NCI-H1092 treated with DMSO at 0.1 percent for 48 hours (cell line): ENCODE measurements at places on chromosomes 6 and 20.

GRCh38 chr20:1534526-1534925, 23.0 kb downstream of the SIRPD start:
- no peak for DNase-seq

DNA sequence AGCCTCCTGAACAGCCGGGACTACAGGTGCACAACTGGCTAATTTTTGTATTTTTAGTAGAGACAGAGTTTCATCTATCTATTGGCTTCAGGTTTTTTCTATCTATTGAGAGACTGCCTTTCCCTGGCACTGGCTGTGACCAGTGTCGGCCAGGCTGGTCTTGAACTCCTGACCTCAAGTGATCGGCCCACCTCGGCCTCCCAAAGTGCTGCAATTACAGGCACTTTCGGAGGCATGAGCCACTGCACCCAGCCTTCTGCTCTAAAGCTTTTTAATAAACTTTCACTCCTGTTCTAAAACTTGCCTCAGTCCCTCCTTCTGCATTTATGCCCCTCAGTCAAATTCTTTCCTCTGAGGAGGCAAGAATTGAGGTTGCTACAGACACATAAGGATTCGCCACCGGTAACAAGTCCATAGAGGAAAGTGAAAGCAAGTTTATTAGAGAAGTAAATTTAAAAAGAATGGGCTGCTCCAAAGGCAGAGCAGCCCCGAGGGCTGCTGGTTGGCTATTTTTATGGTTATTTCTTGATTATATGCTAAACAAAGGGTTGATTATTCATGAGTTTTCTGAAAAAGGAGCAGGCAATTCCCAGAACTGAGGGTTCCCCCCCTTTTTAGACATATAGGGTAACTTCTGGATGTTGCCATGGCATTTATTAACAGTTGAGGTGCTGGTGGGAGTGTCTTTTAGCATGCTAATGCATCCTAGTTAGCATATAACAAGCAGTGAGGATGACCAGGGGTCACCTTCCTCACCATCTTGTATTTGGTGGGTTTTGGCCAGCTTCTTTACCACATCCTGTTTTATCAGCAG, 44.8 kb upstream of the RNGTT start:
- no peak for DNase-seq

- DNase-seq, result no peak
Observed at GRCh38 chr6:11478586-11478985, 59.0 kb upstream of the TMEM170B start.

DNA sequence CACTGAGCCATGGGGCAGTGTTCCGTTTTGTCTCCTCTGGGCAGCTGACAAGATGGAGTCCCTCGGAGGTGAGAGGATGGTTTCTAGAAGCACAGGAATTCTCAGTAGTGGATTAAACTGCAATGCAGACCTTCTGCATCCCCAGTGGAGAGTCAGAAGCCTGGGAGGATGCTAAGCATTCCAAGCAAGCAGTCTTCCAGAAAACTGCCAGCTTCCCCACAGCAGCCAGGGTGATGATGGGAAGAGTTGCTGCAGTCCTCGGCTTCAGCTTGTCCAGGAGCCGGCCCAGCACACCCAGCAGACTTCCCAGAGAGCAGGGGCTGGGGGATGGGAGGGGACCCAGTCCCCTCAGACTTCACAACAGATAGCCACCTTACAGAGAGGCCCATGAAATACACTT, 163.6 kb downstream of the LY86 start:
- no peak for DNase-seq

DNA sequence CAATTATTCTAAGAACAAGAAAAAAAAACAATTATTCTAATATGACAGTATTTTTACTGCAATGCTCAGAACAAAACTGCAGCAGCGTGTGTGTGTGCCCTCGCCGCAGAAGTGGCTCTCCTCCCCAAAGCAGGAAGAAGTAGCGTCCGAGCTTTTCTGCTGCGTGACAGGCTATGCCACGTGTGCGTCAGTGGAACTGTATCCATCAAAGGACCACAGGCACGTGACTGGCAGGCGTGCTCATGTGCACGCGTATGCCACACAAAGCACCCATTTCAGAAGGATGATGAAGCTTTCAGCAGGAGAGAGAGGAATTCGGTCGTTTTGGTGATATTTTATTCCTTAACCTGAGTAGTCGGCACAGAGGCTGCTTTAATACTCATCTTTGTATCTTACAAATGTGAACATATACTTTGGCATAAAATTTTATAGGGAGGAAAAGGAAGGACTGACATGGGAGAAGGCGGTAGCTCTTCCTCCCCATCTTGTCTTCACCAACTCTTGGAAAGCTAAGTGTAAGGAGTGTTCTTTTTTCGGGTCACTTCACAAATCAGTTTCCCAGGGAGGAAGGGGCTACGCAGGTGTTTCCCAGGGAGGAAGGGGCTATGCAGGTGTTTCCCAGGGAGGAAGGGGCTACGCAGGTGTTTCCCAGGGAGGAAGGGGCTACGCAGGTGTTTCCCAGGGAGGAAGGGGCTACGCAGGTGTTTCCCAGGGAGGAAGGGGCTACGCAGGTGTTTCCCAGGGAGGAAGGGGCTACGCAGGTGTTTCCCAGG, 3.4 kb downstream of the TCFL5 start:
- no peak for DNase-seq

GRCh38 chr6:2029130-2029794, 216.1 kb downstream of the GMDS start:
- DNase-seq, result no peak
